NCI-H1048 (cell line): ENCODE measurements at places on chromosomes 16 and 17.

DNA sequence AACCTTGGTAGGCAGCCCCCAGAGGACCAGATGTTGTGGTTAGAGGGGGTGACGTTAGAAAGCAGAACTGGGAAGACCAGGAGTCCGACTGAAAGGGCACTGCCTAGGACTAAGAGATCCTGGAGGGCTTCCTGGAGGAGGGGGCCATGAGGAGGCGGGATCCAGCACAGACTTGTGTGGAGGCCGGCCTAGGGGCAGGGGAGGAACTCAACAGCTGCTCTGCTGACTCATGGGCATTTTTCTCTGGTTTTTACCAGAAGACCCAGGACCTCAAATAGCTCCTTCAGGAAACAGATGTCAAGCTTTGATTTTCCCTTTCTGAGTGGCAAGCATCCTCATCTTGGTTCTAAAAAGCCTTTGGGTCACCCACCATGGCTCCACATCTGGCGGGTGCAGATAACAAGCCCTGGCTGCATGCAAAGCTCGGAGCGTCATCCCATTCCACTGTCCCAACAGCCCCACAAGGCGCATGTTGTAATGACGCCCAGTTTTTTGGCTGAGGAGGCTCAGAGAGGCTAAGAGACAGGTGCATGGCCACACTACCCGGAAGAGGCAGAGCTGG, 29.0 kb downstream of the IL21R start:
- DNase-seq: no peak

GRCh38 chr17:81432941-81433340, 37.7 kb downstream of the BAHCC1 start:
- DNase-seq: no peak

GRCh38 chr16:57507136-57508034, 21.1 kb upstream of the DOK4 start:
- no peak for DNase-seq

DNA sequence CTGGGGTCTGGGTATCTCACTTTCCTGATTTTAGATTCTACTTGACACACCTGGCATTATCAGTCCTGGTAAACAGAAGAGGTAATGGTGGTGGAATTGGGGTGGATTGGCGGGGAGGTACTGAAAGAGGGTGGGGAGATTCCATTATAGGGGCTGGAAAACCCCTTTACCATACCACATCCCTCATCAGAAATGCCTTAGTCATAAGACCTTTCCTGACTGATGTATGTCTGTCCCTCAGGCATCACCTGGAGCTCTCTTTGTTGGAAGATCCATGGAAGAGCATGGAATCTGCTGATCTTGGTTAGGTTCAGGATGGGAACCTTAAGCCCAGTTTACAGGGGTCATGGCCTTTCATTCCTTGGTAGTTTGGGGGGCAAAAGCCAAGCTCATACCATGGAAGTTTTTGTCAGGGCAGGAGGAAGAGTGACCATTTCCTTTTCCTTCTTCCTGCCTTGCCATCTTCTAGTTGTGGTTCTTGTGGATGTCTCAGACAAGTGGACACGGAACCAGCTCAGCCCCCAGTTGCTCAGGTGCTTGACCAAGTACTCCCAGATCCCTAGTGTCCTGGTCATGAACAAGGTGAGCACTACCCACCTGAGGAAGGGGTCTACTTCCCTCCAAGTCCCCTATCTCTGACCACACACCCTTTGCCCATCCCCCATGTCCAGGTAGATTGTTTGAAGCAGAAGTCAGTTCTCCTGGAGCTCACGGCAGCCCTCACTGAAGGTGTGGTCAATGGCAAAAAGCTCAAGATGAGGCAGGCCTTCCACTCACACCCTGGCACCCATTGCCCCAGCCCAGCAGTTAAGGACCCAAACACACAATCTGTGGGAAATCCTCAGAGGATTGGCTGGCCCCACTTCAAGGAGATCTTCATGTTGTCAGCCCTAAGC, 3.3 kb downstream of the ERAL1 start:
- DNase-seq: no peak

DNA sequence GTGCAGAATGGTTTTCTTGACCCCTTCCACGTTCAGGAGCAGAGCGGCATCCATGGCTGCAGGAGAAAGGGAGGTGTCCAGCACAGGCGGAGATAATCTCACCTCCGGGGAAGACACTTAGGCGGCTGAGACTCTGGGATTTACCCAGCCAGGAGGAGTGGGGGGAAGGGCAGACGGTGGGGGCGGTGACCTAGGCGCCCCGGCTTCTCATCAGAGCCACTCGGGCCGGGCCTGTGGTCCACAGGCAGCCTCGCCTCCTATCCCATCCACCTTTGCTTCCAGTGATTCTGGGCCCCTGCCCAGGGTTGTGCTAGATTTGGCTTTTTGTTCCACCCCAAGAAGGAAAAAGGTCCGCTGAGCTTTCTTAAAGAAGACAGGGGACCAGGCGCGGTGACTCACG, at the start of gene AIPL1:
TSS of gene AIPL1 (minus strand) at position 71 of the 400 bp plus-strand sequence. CDS start at position 54, 17 bp downstream.
- DNase-seq: no peak

DNA sequence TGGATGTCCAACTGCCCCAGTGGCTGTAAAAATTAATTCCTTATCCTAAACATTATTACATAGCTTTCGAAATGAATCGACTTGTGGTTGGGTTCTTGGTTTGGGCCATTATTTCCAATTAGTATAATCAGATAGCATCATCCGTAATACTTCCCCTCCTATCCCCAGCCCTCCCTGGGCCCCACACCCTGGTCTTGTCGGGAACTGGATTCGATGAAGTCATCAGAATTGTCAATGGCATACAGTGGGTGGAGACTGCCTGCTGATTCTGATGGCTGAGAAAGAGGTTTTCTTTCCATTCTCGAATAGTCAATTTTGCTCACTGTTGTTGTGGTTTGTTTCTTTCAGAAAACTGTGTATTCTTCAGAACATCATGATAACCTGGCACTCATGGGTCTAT, 395.1 kb downstream of the SEC14L1 start:
- DNase-seq: no peak
